ENCODE measurements at places on chromosomes 1 and 21.

GRCh38 chr1:78237364-78237916 lies 191.7 kb downstream of the GIPC2 start:
- no peak for DNase-seq

DNA sequence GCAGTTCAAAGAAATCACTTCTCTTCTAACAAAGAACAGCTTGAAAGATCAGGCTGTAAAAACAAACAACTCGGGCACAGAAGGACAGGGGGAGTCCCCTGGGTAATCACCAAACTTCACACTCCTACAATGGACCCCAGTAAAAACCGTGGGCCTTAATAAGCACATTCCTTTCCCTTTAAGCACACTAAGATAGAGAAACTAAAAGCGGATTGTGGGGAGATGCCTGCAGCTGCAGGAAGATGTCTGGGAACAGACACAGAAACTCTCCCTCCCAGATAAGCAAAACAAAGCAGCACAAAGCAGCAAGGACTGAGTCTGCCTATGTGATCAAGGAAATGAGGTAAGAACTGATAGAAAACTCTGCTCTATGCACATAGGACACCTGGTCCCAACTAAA lies 37.6 kb upstream of the CTBS start:
- no peak for DNase-seq

DNA sequence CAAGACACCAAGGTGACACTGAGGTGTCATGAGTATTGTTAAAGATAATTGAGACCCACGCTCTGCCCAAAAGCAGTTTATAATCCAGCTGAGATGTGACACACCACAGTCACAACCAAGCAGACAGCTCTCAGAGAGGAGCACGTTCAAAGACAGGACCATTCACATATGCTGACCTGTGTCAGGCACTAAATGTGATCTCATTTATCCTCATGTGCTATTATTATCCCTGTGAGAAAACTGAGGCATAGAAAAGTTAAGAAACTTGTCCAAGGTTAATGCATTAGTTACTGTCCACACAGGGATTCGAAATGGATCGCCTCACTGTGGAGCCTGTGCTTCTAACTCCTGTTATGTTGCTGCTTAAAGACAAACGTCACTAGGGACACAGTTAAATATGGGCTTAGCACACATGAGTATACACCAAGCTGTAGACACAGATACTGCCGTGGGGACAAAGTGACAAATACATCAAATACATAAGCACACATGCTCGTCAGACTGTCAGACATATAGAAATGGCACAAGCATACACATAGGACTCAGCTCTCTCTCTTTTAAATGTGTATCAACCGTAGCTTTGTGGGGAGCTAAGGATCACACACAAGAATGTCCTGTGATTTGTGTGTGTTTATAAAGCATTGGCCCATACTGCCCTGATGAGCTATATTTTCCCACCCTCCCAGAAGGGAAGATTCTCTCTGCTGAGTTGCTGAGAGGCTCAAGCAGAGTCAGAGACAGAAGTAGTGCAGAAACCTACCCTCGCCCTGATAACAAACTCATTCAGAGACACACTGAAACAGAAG lies 3.5 kb upstream of the IGSF8 start:
- no peak for DNase-seq

GRCh38 chr1:53546409-53547155 lies 87.4 kb downstream of the DMRTB1 start:
- no peak for DNase-seq

DNA sequence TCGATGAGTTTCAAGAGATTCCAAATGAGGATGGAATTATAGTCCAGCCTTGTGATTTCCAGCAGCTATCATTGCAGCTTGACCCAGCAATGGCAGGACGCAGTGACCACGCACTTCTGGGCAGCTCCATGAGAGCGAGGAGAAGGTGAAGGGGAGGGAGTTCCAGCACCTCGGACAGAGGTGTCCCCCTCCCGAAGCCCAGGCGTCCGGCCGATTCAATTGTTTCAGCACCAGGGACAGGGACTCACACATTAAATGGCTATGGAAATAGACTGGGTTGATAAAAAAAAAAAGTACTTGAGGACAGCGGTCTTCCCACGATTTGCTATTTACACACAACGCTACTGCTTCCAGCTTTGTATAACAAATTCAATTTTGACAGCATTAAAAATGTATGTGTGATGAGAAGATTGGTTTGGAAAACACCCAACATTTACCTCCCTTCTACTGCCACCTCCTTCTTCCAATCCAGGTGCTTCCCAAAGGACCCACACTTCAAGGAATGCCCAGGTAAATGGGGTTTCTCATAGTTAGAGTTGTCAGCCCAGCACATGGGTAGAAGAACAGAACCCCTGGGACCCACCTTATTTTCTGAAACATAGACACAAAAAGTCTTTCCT lies 71.8 kb downstream of the DISP3 start:
- peak; percentile 68 for DNase-seq

DNA sequence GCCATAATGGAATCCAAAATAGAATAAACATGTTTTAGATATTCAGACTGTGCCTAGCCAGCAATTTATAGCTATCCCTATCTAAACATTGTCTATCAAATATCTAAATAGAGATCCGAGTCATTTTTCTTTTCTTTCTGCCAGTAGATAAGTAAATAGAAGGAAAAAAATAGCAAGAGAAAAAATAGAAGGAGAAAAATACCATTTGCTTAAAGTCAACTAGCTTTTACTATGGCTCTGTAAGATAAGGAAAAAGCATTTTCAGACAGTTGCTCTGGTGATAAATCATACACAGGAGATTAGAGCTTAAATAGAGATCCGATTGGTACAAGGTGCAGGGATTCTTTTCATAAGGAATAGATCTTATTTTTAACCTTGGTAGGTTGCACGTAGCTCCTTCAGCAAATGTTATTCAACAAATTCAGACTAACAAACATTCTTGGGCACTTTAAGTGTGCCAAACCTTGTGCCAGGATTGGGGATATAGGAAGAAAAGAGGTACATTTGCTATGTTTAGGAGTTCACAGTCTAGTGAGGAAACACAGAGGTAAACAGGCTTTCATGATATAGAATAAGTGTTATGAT lies 70.1 kb upstream of the CCDC190 start:
- DNase-seq = no peak

DNA sequence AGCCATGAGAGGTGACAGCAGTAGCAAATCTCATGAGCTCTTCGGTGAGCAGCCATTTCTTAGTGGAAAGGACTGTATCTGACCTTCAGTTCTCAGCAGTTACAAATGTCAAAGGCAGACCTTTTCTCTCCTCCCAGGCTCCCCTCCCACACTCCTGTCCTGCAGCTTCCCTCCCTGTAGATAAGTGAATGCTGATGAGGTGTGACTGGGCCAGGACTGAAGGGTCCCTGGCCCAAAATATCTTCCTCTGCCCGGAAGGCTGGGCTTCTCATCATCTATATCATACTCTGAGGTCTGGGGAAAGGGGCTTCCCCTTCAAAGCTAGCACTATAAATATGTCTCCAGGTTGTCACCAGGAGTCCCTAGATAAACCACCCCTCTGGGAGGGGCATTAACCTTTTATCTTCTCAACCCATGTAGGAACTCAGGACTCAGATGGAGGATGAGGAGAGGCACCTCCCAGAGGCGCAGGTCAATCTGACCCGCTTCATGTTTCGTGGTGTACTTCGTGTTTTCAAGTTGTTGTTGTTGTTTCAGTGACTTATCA lies 3.6 kb upstream of the ADAMTSL4 start:
- DNase-seq = no peak

DNA sequence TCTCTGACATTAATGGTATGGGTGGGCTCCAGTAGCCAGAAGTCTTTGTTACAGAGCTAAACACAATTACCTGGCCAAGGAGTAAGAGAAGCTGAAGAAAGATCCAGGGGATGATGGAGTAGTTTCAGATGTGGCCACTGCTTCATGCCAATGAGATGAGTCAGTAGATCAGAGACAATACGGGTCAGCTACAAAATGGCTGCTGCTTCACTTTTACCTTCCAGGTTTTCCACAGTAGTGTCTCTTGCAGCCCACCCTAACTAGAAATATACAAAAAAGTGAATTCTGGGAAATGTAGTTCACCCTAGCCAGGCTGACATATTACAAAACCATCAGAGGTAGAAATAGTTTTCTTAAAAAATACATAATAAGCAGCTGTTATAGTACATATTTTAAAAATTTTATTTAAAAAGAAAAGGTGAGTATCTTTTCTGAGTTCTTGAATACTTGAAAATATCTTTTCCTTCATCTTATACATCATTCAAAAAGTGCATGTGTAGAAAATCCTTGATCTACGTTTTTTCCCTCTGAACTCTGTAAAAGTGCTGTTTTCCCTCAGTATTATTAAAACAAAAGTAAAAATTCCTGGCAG lies 36.1 kb downstream of the LRIF1 start:
- DNase-seq = no peak

- no peak for DNase-seq
These were observed 227.2 kb downstream of the TRABD2B start for GRCh38 chr1:47769983-47770382.

DNA sequence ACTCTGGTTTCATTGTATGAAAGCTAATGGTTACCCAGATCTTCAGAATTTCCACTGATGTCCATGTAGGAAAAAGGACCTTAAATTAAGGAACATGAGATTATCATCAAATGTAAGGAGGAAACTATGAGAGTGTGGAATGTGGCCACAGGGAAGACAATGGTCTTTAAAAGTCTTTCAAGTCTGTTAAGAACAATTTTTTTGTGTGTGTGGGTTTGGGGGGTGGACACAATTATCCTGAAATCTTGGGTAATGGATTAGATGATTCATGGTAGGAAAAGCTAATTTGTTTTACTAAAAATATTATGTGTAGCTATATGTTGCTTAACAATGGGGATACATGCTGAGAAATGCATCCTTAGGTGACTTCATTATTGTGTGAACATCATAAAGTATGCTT lies 72.9 kb downstream of the PLA2G4A start:
- DNase-seq = no peak

DNA sequence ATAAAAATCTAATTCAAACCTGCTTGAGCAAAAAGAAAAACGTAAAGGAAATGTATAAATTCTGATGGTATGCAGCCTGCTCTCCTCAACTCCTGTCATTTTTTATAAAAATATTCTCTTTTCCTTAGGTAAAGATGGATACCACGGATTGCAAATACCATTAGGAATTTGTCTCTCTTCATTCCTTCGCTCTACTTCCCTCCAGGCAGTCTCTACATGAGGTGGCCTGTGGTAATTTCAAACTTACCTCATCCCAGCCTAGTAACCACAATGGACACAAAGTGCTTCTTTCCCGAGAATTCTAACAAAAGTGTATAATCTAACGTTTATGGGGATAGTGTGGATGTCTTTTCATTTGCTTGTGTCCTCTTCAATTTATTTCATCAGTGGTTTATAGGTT lies 239.5 kb upstream of the LRRC7 start:
- no peak for DNase-seq

GRCh38 chr1:176841238-176841637 lies 323.3 kb downstream of the ASTN1 start:
- no peak for DNase-seq

DNA sequence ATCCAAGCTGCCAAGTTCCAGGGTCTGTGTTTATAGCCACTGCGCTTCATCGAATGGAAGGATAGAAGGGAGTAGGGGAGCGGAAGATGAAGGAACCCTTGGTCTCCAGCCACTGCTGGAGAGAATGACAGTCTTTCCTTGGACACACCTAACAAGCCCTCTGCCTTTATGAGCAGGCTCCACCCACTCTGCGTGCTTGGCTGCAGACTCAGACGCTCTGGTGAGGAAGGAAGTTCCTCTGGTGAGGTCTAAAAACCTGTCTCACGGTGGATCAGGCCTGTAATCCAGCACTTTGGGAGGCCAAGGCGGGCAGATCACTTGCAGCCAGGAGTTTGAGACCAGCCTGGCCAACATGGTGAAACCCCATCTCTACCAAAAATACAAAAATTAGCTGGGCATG lies 55.4 kb downstream of the MATN1 start:
- no peak for DNase-seq

DNA sequence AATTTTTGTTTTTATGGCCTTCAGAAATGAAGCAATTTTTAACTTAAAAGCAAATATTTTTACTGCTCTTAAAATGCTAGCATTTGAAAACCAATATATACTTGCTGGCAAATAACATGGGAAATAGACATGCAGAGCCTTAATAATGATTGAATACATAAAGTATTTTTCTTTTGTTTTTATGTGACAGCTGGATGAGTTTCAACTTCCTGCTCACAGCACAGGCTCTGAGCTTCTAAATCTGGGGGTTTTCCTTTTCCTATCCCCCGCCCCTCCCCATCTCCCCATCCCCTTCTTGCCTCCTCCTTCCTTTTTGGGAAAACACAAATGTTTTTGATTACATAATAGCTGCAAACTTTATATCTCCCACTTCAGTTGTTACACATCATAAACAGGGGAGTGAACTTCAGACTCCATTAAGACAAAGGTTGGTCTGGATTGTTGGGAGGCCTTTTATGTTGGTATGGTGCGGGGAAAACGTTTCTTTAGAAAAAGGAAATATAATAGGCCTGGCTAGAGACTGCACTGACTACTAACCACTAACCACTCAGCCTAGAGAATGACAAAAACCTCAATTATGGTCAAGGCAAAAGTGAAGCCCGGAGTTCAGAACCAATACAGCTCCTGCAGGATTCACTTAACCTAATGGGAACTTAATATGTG lies 116.1 kb upstream of the GORAB start:
- DNase-seq = no peak

- DNase-seq = no peak
These were observed 19.4 kb upstream of the EPHB2 start for GRCh38 chr1:22691031-22691753.

DNA sequence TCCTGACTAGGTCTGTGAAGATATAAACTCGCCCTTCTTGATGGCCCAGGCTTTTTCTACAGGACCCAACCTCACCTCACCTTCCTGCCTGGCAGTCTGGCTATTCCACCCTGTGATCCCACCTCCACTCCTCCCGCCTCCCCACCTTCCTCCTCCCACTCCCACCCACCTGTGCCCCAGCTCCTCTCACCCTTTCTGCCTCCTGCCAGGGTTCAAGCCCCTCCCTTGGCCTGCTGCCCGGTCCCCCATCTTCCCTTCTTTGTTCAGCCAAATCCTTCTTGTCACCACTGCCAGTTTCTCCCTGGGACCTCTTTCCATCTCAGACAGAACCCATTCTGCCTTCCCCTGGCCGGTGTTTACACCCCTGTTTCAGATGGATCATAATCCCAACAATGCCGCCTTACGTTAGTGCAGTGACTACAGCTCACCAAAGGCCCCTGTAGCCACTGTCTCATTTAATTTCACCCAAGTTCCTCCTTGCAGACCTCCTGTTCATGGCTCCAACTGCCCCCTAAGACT lies 127.5 kb upstream of the EDN2 start:
- DNase-seq = no peak

- DNase-seq = no peak
These were observed 1.9 kb downstream of the WLS start for GRCh38 chr1:68230484-68230802.

DNA sequence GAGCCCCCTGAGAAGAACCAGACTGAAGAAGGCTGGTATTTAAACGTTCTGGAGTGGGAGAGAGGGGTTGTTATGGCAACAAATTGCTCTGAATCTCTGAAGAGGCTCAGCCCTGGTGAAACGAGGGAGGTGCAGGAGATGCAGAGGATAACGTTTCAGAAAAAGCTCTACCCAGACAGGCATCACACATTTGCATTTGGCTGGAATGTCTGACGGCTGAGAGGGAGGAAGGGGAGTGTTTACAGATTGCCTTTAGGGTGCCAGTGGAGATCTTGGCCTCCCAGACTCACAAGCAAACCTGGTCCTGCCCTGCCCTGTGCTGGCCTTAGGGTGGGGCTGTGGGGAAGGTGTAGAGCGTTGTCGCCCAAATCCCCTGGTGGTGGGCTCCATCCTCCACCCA lies 169.0 kb upstream of the AJAP1 start:
- no peak for DNase-seq

- DNase-seq = no peak
These were observed 435.6 kb upstream of the CHRM3 start for GRCh38 chr1:238950784-238951183.
